Thoracic aorta (tissue), 2 donors: ENCODE measurements at places on chromosomes 12 and 14. TPM values are rescaled to one million over a fixed set of nuclear protein-coding genes. Genes with fewer than 3 reads are reported as not detected.

GRCh38 chr14:101236496-101237251 is 324.6 kb upstream of the DIO3 start:
- H3K27me3 ChIP-seq: no peaks in the 10 kb centered on the region
- no peaks in the 10 kb centered on the region for H3K4me1 ChIP-seq
- H3K4me3 ChIP-seq: no peak overlapping the region
- H3K36me3 ChIP-seq: no peaks in the 10 kb centered on the region

ADAM21 gene
- not detected for total RNA-seq

ANO4 gene
- total RNA-seq: not detected

DNA sequence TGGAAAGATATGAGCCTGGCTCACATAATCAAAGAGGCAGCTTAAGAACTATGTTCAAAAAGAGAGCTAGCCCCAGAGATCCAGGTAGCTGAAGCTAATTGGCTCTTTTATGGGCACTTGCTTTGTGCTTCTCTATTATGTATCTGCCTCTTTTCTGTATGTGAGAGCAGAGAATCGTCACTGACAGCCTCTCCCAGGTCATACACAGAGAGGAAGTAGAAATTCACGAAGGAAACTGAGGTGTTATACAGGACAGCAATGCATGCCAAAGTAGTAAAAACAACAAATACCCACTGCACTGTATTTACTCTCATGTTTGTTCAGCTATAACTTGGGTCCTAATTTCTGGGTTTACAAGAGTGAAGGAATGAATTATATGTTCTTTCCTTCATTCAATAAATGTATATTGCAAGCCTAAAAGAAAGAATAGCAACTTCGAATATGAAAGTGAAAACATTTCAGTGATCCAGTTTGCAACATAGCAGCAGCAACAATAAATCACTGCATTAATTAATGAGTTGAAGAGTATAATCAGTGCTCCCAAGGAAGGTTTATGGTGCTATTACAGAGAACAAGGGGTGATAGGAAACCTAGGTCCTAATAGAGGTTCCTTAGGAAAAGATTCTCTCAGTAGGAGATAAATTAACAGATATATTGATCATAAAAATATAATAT is 47.1 kb upstream of the ATXN7L3B start:
- no peaks in the 10 kb centered on the region for H3K4me1 ChIP-seq
- no peak overlapping the region for H3K27ac ChIP-seq
- no peaks in the 10 kb centered on the region for H3K27me3 ChIP-seq
- no peak for DNase-seq

GRCh38 chr14:105201925-105202513 is 20.9 kb upstream of the NUDT14 start:
- no peak for DNase-seq
- H3K27ac ChIP-seq: no peak overlapping the region
- no peaks in the 10 kb centered on the region for H3K27me3 ChIP-seq
- no peaks in the 10 kb centered on the region for H3K36me3 ChIP-seq

MYO1H gene
- total RNA-seq: not detected

- H3K4me1 ChIP-seq: no peaks in the 10 kb centered on the region
- DNase-seq: no peak
- no peak overlapping the region for H3K27ac ChIP-seq
- no peak overlapping the region for H3K4me3 ChIP-seq
- no peaks in the 10 kb centered on the region for H3K36me3 ChIP-seq
Measured at GRCh38 chr14:29528889-29529288, 398.8 kb downstream of the PRKD1 start.

ZDHHC22 gene
- total RNA-seq: not detected

- no peaks in the 10 kb centered on the region for H3K36me3 ChIP-seq
- no peak overlapping the region for H3K4me3 ChIP-seq
- no peak overlapping the region for H3K27ac ChIP-seq
- H3K27me3 ChIP-seq: no peaks in the 10 kb centered on the region
Measured at GRCh38 chr14:69963966-69964365, 84.8 kb downstream of the SMOC1 start.
